ENCODE measurements at places on chromosomes 6 and 20.

- no peak for DNase-seq
Measured at GRCh38 chr6:101226677-101227135, 166.8 kb upstream of the GRIK2 start.

DNA sequence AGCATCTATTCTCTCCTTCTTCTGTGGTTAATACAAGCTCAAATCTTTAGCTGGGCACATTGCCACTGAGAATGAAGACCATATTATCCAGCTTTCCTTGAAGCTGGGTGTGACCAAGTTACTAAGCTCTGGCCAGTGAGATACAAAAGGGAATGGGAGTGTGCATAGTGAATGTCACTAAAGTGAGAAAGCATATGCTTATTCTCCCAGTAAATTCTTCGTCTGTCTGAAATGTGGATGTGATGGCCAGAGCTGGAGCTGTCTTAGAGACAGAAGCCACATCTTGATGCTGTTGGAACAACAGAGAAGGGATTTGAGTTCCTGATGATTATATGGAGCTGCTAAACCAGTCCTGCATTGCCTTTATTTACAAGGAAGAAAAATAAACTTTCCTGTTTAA lies 60.1 kb downstream of the SESN1 start:
- DNase-seq = no peak

DNA sequence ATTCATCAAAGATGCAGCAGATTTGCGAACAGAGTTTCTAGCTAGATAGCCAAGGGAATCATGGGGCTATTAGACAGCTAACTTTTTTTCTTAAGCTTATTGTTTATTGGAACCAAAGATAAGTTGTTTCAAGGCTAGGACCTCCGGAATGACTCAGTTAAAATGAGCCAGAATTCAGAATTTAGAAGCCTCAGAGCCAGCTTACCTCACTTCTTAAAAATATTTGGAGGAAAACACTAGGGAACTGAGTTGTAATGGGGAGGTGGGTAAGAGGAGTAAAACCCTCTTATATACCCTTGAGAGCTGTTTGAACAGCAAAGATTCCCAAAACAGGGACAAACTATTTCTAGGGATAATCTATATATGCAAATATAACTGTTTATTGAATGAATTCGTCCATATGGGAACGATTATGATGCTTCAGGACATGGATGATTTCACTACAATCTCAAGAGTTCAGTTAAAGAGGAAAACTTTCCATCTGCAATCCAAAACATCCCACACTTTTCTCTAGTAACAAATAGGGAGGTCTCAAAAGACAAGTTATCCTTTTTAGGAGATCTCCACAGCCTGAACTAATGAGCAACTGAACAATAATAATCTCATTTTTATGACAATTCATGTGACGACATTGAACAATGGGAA lies 12.6 kb upstream of the CARMIL1 start:
- DNase-seq = no peak

DNA sequence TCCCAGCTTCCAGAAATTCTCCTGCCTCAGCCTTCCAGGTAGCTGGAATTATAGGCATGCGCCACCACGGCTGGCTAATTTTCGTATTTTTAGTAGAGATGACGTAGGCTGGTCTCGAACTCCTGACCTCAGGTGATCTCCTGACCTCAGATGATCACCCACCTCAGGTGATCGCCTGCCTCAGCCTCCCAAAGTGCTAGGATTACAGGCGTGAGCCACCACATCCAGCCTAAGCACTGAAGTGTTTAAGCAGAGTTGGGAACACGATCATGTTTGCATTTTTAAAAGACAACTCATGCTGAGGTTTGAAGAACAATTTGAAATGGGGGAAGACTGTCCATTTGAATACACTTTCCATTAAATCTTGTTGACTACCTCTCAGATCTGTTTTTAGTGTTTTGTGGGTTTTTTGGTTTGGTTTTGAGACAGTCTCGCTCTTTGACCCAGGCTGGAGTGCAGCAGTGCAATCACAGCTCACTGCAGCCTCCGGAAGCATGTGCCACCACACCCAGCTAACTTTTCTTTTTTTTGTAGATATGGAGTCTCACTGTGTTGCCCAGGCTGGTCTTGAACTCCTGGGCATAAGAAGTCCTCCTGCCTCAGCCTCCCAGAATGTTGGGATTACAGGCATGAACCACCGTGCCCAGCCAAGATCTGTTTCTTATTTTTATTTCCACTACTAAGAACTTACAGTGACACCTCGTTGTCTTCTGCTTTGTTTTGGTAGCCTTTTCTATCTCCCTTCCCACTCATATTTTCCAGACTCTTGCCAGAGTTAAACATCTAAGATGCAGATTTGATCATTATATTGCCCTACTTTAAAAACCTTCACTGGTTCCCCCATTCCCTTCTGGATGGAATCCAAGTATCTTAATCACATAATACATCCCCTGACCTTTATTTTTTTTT lies 5.5 kb downstream of the CASP8AP2 start:
- DNase-seq = no peak

GRCh38 chr20:21643417-21643816 lies 62.0 kb upstream of the PAX1 start:
- DNase-seq = no peak

GRCh38 chr6:16677458-16677857 lies 83.8 kb downstream of the ATXN1 start:
- DNase-seq = no peak

- DNase-seq = no peak
Measured at GRCh38 chr6:115544765-115545671, 515.7 kb downstream of the FRK start.

- no peak for DNase-seq
Measured at GRCh38 chr20:5161536-5162164, 34.8 kb downstream of the CDS2 start.

- no peak for DNase-seq
Measured at GRCh38 chr6:127110712-127111111, 7.8 kb upstream of the RSPO3 start.

DNA sequence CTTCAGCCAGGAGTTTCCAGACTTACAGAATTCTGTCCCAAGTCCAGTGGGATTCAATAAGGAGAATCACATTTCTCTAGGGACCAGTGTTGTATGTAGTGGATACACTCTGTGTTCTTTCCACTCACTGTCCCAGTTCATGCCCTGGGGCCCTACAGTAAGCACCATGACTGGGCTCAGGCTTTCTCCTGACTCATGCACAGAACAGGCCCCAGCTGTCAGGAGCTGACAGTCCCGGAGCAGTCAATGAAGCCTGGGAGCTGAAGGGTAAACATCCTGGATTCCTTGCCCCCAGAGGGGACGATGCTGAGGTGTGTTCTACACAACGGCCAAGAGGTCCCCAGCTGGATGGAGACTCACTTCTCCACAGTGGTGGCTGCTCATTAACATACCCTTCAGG lies 40.2 kb upstream of the LRFN2 start:
- no peak for DNase-seq

GRCh38 chr20:51337126-51337805 lies 205.3 kb downstream of the NFATC2 start:
- no peak for DNase-seq

- DNase-seq = no peak
Measured at GRCh38 chr20:58524814-58525213, 9.6 kb upstream of the APCDD1L start.

GRCh38 chr6:31875877-31876276 lies 2.9 kb downstream of the SLC44A4 start:
- no peak for DNase-seq

DNA sequence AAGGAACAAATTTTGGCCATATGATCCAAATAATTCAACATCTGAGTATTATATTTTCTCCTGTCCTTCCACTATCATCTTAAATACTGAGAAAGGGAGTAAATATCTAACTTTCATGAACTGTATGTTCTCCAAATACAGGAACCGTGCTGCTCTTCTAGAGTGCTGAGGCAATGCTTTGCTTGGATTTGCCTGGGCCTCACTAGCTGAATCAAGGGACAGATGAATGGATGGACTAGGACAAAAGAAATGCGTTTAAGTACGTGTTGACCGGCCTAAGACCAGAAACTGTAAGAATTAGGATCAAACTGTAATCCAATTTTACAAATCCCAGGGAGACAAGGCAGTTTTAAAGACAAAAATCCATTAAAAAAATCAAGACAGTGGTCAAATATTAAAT lies 362.4 kb upstream of the RUNX2 start:
- no peak for DNase-seq

DNA sequence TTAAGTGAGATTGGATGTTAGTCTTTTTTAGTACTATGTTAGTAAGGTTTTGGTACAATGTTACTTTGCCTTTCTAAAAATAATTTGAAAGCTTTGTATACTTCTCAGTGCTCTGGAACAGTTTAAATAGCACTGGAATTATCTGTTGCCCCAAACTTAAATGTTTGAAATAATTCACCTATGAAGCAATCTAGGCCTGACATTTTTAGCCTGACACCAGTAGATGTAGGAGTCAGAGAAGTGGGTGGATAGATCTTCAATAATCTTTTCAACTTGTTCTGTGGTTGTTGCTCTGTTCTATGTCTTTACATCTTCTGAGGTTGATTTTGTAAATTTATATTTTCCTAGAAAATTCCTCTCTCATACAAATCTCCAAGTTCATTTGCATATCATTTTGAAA lies 103.1 kb upstream of the ADGRF1 start:
- no peak for DNase-seq

DNA sequence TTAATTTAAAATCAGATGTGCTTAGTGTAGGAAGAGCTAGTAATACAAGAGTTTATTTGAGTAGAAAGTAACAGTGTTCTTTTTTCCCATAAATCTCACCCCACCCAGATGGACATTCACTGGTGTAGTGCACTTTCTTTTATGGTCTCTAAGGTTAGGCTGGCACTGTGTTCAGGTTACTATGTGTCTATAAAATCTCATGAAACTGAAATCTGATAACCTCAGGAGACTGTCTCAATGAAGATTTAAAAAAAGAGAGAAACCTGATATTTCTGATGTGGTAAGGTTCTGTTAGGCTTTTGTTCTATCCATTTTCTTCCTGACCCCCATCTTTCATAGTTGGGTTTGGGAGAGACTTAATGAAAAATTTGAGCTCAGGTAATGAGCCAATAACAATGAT lies 101.2 kb upstream of the CLVS2 start:
- DNase-seq = no peak

DNA sequence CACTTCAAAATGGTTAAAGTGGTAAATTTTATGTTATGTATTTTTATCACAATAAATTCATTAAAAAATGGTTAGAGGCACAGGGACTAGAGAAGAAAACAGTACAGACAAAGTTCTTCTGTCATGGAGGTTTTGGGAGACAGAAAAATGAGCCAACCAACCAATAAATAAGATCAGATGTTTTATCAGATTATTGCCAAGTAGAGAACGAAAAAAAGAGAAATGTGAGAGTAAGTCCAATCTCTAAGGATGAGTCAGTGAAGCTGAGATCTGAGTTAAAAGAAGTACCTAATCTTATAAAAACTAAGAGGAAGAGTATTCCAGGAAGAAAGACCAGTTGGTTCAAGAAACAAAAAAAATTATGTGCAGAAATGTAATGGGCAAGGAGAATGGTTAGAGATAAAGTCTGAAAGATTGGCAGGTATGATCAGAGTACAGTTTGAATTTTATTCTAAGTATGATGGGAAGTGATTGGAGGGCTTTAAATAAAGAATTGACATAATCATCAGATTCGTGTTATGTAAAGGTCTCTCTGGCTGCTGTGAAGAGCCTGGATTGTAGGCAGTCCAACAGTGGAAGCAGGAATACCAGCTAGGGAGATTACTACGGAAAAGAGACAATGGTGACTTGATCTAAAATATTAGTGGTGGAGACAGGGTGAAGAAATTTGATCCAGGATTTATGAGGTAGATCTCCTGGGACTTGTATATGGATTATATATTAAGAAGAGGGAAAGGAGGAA lies 79.6 kb downstream of the RCAN2 start:
- no peak for DNase-seq

DNA sequence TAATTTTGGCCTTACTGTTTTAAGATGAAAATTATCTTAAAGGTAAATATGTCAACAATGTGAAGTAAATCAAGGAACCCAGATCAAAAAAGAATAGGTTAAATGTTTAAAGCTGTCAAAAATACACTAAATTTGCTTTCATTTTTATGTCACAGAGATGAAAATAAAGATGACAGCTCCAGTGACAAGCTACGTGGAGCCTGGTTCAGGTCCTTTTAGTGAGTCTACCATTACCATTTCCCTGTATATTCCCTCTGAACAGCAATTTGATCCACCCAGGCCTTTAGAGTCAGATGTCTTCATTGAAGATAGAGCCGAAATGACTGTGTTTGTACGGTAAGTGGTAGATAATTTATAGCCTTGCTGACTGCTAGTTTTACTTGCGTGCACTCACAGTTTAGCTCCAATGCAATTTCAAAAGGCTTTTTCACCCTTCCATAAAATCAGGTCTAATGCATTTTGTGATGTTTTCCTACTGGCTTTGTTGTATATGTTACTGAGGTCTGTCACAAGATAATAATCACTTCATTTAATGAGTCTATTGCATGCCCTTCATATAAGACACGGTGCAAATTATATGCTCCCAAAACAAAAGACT lies 1.9 kb downstream of the HEBP2 start:
- no peak for DNase-seq

DNA sequence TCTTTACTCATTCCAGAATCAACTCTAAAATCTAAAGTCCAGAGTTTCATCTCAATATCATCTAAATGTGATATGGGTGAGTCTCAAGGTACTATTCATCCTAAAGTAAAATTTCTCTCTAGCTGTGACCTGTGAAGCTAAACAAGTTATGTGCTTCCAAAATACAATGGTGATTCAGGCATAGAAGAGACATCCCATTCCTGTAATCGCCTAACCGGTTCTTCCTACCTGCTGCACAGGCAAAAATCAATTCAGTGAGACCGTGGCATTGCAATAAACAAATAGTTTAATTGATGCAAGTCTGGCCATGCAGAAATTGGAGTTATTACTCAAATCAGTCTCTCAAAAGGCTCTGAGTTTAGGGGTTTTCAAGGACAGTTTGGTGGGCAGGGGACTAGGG lies 232.8 kb downstream of the UBE3D start:
- no peak for DNase-seq

GRCh38 chr20:14062786-14063185 lies 67.5 kb downstream of the MACROD2 start:
- no peak for DNase-seq

GRCh38 chr6:154292855-154293519 lies 63.6 kb downstream of the IPCEF1 start:
- DNase-seq = no peak

All from stimulated activated CD4-positive, alpha-beta T cell treated with anti-CD3 and anti-CD28 coated beads, Interleukin-15, amount 100 ng/mL, for 1 hour (primary cell).